Right lung (tissue), 10 donors: ENCODE measurements at places on chromosomes 1 and 21.

DNA sequence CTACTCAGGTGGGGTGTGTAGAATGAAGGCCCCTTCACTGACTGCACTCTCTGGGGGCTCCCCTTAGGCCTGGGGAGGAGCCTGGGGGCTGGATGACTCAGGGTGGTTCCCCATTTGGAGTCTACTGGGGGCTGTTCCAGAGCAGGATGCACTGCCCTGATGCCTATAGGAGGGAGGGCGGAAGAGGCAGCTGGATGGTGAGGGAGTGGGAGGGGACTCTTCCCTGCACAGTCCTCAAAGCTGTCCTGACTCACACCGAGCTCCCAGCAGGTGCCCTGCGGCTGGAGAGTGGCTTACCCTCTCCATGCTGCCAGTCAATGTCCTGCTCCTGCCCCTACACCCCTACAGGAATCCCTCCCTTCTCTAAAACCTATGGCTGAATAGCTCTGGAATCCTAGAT lies 204.4 kb downstream of the TRABD2B start:
- no peak for DNase-seq

GRCh38 chr1:168104535-168104934 lies 32.2 kb downstream of the GPR161 start:
- no peak for DNase-seq

GRCh38 chr1:23167353-23168078 lies 1.1 kb downstream of the LUZP1 start:
- no peak for DNase-seq

DNA sequence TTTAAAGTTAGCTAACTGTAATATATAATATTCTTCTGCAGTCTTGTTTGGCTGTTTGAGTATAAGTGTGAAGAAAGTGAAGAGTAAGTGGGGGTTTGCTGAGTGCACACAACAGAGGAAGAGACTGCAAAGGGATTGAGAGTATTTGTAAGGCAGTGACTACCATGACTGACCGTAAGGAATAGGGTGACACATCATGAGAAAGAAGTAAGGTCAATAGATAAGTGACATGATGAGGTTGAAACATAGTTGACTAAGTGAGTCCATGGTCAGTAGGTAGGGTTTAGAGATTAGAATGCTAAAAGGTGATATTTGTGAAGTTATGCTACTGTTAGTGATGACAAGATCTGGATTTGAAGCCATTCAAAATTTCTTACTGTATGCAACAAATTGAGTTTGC lies 27.7 kb downstream of the WARS2 start:
- DNase-seq: no peak

GRCh38 chr21:37780991-37781983 lies 135.0 kb downstream of the KCNJ6 start:
- DNase-seq: no peak

DNA sequence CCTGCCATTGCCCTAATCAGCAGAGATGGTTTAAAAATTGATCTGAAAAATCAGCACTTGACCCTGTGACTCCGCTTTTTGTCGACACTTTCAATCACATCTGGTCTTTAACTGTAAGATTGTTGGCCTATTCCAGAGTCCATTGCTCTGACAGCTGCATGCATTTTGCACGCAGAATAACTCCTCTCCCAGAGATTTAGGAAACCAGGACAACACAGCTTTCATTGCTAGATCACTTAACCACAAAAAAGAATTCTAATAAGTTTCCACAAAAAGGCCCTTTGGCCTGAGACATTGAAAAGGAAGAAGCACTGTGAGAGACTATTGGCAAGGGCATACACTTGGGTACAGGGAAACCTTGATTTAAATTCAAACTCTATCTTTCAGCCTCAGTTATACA lies 373.1 kb downstream of the TGFB2 start:
- DNase-seq: no peak

DNA sequence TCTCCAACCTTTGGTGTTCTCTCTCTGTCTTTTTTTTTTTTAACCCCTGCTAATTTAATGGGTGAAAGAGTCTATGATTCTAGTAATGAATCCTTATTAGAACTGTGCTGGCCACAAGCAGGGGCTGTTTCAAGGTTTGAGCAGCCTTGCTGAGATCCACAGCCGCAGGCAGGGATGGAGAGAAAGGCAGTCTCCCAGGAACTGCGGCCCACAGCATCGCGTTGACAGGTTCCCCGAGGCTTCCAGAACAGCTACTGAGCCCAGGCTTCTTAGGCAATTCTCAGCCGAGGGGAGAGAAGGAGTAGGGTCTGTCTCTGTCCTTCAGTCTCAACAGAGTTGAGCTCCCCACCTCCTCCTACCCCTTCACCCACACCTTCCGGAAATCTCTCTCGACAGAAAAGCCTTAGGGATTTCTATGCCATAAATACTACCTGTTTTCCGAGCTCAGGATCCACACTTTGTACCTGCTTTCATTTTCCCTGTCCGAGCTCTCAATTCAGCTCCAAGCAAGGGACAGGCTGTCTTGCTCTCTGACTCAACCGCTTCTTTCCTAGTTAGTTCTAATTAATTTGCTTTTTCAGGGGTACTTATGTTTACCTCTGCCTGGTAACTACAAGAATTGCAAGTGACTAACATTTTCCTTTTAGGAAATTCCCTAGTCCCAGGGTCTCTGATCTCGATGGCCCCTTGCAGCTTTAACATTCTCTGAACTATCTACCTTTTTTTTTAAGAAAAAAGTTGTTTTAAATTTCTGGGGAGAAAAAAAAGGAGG lies 6.7 kb upstream of the CASZ1 start:
- no peak for DNase-seq

DNA sequence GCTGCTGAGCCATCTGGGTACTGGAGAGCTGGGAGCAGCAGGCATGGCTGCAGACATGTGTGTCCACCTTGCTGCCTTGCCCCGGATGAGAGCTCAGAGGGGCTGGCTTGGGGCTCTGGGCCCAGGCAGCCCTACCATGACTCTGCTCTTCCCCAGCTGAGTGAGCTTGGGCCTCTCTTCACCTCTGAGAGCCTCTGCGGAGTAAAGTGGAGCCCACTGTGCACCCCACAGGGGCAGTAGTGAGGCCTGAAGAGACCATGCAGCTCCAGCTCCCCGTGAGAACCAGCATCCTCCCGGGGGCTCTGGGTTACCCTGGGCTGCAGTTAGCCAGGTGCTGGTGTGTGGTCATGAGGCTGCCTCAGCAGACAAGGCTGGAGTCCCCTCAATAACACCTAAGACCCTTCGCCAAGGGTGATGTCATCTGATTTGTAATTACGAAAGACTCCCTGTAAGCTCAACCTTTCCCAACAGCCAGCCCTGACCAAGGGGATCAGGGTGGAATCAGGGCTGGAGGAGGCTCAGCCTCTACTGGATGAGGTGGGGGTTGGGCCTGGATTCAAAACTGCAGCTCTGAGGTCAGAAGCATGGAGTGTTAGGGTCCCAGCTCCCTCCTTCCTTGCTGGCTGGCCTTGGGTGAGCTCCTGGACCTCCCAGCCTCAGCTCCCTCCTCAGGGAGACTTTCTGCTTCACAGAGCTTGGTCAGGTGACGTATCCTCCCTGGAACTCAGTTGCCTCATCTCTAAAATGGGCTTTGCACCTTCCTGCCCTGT lies 308.0 kb downstream of the MATN1 start:
- DNase-seq: no peak

DNA sequence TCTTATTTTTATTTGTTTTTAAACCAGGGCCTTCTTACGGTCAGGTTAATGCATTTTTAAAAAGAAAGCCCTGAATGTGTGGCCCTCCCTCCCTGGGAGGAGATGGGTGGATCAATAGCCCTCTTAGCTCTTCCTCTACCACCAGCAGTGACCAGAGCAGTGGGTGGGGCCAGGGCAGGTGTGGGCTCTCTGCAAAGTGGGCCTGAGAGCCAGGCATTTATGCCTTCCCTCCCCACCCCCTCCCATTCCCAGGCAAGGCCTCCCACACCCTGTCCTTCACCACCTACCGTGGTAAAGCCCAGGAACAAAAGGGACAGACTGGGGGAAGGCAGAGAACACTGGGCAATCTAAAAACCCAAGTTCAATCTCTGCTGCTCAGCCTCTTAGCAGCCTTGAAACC lies 63.9 kb downstream of the SSBP3 start:
- DNase-seq: no peak

- no peak for DNase-seq
Measured at GRCh38 chr1:60697204-60697994, 385.0 kb upstream of the NFIA start.

- no peak for DNase-seq
Measured at GRCh38 chr21:35170244-35170643, 121.1 kb upstream of the RUNX1 start.

DNA sequence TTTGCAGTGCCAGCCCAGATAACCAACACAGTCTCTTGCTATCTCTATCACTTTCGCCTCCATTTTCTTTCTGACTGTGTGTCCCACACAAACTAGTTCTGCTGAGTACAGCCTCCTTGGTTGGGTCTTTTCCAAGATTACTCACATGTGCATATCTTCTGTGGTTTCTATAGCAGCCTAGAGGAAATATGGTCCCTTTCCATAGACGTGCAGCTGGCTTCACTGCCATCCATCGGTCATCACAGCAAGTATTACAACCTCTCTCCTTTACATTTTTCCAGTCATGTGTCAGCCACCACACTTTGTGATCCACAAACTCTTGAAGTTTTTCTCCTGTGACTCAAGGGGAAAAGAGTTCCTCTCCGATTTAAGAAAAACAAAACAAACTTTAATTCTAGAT lies 893.4 kb upstream of the ADGRL4 start:
- DNase-seq: no peak

- DNase-seq: no peak
Measured at GRCh38 chr1:212455401-212455800, 22.7 kb downstream of the NENF start.

- no peak for DNase-seq
Measured at GRCh38 chr1:57063406-57064125, 97.8 kb upstream of the C8B start.

DNA sequence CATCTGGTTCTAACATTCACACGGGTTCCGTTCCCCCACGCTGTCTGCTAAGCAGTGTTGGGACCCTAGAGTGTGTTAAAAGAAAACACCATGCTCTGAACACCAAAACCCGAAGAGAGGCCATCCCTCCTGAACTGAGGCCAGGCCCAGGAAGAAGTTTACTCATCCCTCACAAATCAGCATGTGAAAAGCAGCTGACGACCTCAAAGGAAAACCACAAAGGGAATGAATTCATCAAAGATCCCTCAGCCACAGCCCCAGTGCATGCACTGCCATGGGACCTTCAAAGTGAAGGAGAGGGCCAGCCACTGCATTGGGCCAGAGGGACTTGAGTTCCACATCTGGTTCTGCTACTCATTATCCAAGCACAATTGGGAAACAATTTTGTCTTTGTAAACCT lies 7.0 kb upstream of the PSEN2 start:
- no peak for DNase-seq

- no peak for DNase-seq
Measured at GRCh38 chr1:183687546-183688304, 34.6 kb upstream of the APOBEC4 start.

- no peak for DNase-seq
Measured at GRCh38 chr1:161890574-161890973, 124.5 kb downstream of the ATF6 start.

- DNase-seq: no peak
Measured at GRCh38 chr1:182714546-182714945, 30.2 kb upstream of the RGS8 start.

DNA sequence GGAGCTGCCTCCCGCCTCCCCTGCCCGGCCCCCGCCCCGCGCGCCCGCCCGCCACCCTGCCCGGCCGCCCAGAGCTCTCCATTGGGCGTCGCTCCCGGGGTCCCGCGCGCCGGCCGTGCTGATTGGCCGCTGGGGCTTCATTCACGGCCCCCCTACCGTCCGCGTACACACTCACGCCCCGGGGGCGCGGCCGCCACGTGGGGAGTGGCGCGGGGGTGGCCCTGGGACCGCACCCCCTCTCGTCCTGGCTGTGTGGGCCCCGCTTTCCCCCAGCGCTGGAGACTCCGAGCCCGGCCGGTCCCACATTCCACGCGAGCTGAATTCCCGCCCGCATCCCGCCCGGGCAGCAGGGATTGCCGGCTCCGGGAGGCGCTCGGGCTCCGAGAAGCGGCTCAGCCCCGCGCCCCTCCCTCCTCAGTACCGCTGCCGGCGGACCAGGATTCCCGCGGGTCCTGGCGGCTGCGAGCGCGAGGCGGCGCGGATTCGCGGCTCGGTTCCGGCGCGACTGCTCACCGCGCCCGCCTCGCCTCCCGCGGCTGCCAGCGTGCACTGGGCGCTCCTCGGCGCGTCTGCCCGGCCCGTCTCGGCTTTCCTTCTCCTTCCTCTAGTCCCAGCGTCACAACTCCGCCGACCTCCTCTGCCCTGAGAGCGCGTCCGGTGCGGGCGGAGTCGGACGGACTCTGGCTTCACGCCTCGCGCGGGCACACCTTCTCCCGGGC lies 450 bp upstream of the POU3F1 start:
- peak; percentile 79 for DNase-seq

- DNase-seq: no peak
Measured at GRCh38 chr1:2165646-2166045, 28.9 kb downstream of the FAAP20 start.

GRCh38 chr1:35561297-35561971 lies 3.8 kb downstream of the NCDN start:
- DNase-seq: no peak

DNA sequence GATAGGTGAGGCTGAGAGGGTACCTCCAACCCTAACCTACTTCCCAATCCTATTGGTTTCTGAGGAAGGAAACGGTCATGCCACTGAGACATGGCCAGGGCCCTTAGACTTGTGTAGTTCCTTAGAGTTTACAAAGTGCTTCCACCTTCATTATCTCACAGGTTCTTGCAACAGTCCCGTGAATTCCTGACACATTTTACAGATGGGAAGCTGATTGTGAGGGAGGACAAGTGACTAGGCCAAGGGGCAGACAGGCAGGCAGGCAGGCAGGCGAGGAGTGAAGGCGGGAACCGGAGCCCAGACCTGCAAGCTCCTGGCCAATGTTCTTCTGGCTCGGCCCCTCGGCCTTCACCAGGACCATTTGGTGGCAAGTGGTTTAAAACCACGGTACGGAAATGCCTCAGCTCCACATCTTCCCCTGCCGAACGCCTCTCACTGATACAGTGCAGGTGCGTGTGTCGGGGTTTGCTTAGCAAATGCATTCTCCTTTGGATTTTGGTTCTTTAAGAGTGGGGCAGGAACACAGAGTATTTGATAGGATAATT lies 45.1 kb downstream of the ZBTB18 start:
- no peak for DNase-seq

- DNase-seq: no peak
Measured at GRCh38 chr1:3670823-3671265, 18.5 kb downstream of the TP73 start.

DNA sequence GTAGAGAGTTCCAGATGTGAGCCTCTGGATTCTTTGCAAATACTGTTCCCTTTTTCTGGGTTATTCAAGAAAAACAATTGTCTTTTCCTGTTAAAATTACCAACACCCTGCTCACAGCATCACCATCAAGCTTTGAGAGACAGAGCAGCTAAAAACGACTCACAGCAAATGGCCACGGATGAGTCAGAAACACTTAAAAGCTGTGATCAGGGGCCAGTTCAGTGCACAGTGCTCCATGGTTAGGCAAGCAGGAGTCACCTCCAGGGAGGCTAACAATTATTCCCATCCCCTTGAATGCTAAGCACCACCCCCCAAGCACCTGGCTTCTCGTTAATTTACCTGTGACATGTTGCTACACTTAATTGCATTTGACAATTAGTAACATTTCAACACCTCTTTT lies 128.4 kb upstream of the CAMK1G start:
- DNase-seq: no peak
